ENCODE measurements at places on chromosomes 7 and 10. TPM values are rescaled to one million over a fixed set of nuclear protein-coding genes. Genes with fewer than 3 reads are reported as not detected.

Gene CABCOCO1
- 0.83 TPM for total RNA-seq

GRCh38 chr10:117462424-117462792 is 80.1 kb upstream of the EMX2 start:
- H3K27ac ChIP-seq = no peak overlapping the region
- no peaks in the 10 kb centered on the region for H3K36me3 ChIP-seq
- H3K4me3 ChIP-seq = no peak overlapping the region

Gene EN2
- total RNA-seq = not detected

DNA sequence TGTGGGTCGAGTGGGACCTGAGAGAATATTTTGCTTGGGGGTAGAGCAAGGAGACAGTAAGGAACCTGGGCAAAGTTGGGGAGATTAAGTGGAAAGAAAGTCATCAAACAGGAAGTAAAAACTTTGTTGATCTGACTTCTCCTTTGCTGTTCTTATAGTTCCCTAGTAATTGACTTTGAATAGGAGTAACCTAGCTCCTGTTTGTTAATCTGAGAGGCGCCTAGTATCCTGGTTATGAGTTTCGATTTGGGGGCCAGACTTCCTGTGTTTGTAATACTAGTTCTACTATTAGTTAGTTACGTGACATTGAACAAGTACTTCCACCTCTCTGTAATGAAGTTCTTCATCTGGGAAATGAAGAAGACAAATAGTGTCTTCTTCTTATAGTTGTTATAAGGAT is 99.1 kb downstream of the ZNF365 start:
- no peak overlapping the region for H3K4me3 ChIP-seq
- no peak overlapping the region for H3K27ac ChIP-seq
- H3K36me3 ChIP-seq = no peaks in the 10 kb centered on the region

Gene FBXL13
- total RNA-seq = 0.83 TPM

DNA sequence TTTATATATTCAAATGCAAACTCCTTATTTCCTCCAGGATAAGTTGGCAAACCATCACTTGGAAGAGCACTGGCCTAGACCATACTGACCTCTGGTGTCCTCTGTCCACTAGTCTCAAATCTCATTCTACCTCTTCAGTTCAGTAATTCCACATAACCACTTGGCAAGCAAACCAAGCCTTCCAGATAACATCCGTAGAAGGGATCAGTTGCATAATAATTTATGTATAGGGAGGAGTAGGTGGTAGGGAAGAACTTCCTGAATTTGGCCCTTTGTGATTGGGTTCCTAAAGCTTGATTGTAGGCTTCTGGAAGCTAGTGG is 55.0 kb downstream of the WAC start:
- H3K27ac ChIP-seq = peak overlapping the region; percentile 49
- no peak overlapping the region for H3K4me3 ChIP-seq
- H3K36me3 ChIP-seq = peaks cover 43% of the 10 kb centered on the region

- H3K4me3 ChIP-seq = no peak overlapping the region
- H3K36me3 ChIP-seq = no peaks in the 10 kb centered on the region
- H3K27me3 ChIP-seq = no peaks in the 10 kb centered on the region
- no peak overlapping the region for H3K27ac ChIP-seq
Measured at GRCh38 chr7:106693677-106694353, 32.9 kb upstream of the CCDC71L start.

Gene UCN3
- total RNA-seq = not detected

GRCh38 chr10:110349831-110350230 is 45.1 kb upstream of the SMNDC1 start:
- no peak overlapping the region for H3K27ac ChIP-seq
- H3K4me1 ChIP-seq = peaks cover 21% of the 10 kb centered on the region
- no peaks in the 10 kb centered on the region for H3K27me3 ChIP-seq
- no peak for DNase-seq

Gene PNLIPRP2
- not detected for total RNA-seq

DNA sequence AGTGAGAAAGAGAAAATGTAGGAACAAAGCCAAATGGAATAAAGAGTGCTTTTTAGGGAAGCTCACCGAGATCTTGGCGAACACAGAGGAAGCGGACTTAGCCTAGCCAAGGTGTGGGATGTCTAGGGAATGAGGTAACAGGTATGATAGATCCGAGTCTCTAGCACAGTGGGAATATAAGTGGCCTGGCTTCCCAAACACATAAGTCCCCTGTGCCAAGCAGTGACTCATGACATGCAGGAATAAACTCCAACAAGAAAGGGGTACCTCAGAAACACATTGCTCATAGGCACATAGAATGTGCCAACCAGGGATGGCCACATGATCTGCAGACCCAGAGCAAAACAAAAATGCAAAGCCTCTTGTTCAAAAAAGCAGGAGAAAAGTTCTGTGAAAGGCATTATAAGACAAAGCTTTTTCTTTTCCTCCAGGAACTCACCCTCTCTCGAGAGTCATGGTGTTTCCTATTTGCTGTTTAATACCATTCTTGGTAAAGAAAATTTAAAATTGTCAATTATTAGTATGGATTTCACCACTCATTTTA is 542.5 kb downstream of the GATA3 start:
- no peaks in the 10 kb centered on the region for H3K36me3 ChIP-seq
- H3K27ac ChIP-seq = no peak overlapping the region
- H3K4me3 ChIP-seq = no peak overlapping the region
- H3K4me1 ChIP-seq = no peaks in the 10 kb centered on the region
- H3K27me3 ChIP-seq = no peaks in the 10 kb centered on the region

GRCh38 chr7:14604606-14605005 is 297.9 kb downstream of the DGKB start:
- no peak for DNase-seq
- no peak overlapping the region for H3K27ac ChIP-seq
- no peak overlapping the region for H3K4me3 ChIP-seq

Gene TDRD1
- total RNA-seq = not detected

Gene ADAM8
- total RNA-seq = 8.9 TPM

GRCh38 chr7:117445206-117445605 is 17.9 kb upstream of the ASZ1 start:
- no peaks in the 10 kb centered on the region for H3K4me1 ChIP-seq
- H3K4me3 ChIP-seq = no peak overlapping the region
- no peak for DNase-seq
- H3K27ac ChIP-seq = no peak overlapping the region

GRCh38 chr7:29639886-29640595 is 76.4 kb downstream of the PRR15 start:
- DNase-seq = peak; percentile 77
- no peak overlapping the region for H3K4me3 ChIP-seq
- peaks cover 6% of the 10 kb centered on the region for H3K4me1 ChIP-seq
- H3K27me3 ChIP-seq = no peaks in the 10 kb centered on the region
- H3K27ac ChIP-seq = no peak overlapping the region
- H3K36me3 ChIP-seq = no peaks in the 10 kb centered on the region

Gene SLC39A12
- not detected for total RNA-seq

DNA sequence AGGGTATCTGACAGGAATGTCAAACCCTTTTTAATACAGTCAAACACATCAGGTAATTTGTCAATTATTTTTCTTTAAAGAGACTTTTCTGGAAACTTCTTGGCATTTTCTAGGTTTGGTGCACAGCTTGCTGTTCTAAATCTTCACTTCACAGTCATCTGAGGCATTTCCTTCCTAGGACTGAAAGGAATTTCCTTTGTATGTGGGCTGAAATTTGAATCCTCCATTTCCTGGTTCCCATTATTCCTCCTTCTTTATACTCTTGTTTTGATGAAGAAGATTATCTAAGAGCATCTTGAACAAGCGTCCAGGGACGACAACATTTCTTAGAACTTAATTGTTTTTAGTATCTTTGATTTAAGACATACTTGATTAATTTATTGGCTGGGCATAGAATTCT is 24.9 kb downstream of the CALD1 start:
- peaks cover 11% of the 10 kb centered on the region for H3K36me3 ChIP-seq
- no peak for DNase-seq
- H3K4me3 ChIP-seq = no peak overlapping the region
- peak overlapping the region; percentile 36 for H3K27ac ChIP-seq

GRCh38 chr7:13179775-13180523 is 492.5 kb downstream of the ARL4A start:
- H3K4me3 ChIP-seq = no peak overlapping the region
- no peak overlapping the region for H3K27ac ChIP-seq
- no peaks in the 10 kb centered on the region for H3K36me3 ChIP-seq
- no peak for DNase-seq
- H3K27me3 ChIP-seq = no peaks in the 10 kb centered on the region

Gene AGMO
- not detected for total RNA-seq

GRCh38 chr7:158710651-158711102 is 6.1 kb upstream of the NCAPG2 start:
- no peak overlapping the region for H3K4me3 ChIP-seq
- no peak overlapping the region for H3K27ac ChIP-seq
- DNase-seq = no peak
- no peaks in the 10 kb centered on the region for H3K36me3 ChIP-seq
- peaks cover 3% of the 10 kb centered on the region for H3K4me1 ChIP-seq
- H3K27me3 ChIP-seq = no peaks in the 10 kb centered on the region

Gene ORAI2
- 16.0 TPM for total RNA-seq

DNA sequence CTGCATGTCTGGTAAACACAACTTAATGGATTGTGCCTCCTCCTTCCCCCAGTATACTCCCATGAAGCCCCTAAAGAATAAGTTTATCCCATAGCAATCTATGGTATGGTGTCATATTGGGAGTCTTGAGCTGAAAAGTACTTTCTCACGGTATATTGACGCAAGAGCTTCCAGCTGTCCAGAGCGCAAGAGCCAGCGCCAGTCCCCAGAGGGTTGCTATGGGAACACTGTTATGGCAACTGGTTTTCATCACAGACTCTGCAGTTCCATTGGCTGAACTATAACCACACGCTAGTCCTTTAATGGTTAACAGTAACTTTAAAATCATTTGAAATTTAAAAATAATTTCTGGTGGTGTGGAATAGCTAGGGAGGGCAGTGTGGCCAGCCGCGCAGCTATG is 46.9 kb downstream of the PRPF18 start:
- H3K27ac ChIP-seq = peak overlapping the region; percentile 78
- H3K4me1 ChIP-seq = peaks cover 48% of the 10 kb centered on the region
- DNase-seq = no peak
- no peaks in the 10 kb centered on the region for H3K36me3 ChIP-seq
- no peak overlapping the region for H3K4me3 ChIP-seq
- no peaks in the 10 kb centered on the region for H3K27me3 ChIP-seq

DNA sequence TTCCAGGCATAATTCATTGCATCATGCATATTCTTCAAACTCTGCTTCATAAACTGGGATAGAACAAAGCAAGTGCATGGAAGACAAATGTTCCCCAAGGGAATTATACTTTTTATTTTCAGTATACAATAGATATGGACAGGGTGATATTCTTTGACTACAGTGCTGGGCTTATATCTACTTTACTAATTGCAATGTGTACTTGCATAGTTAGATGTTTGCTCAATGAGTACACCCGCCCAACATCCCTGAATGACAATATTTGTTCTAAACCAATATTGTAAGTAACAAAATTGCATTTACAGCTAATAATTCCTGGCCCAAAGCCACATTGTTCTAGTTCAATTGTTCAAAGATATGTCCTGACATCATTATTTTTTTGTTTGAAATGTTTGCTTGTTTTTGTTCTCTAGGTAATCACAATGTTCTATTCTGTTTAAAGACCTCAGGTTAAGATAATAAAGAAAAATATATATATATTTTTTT is 171.4 kb downstream of the PTN start:
- no peak overlapping the region for H3K27ac ChIP-seq
- H3K4me3 ChIP-seq = no peak overlapping the region
- no peaks in the 10 kb centered on the region for H3K27me3 ChIP-seq

- no peak overlapping the region for H3K4me3 ChIP-seq
- H3K27me3 ChIP-seq = no peaks in the 10 kb centered on the region
- no peaks in the 10 kb centered on the region for H3K4me1 ChIP-seq
- no peak overlapping the region for H3K27ac ChIP-seq
- no peak for DNase-seq
Measured at GRCh38 chr7:20532890-20533289, 82.6 kb upstream of the ABCB5 start.

- no peak overlapping the region for H3K27ac ChIP-seq
- no peaks in the 10 kb centered on the region for H3K27me3 ChIP-seq
- peaks cover 33% of the 10 kb centered on the region for H3K36me3 ChIP-seq
Measured at GRCh38 chr10:92550924-92551323, 23.0 kb downstream of the IDE start.

Gene PCLO
- 5.0 TPM for total RNA-seq

- H3K27me3 ChIP-seq = no peaks in the 10 kb centered on the region
- no peak for DNase-seq
- no peaks in the 10 kb centered on the region for H3K4me1 ChIP-seq
Measured at GRCh38 chr7:79868010-79868409, 266.6 kb upstream of the GNAI1 start.

DNA sequence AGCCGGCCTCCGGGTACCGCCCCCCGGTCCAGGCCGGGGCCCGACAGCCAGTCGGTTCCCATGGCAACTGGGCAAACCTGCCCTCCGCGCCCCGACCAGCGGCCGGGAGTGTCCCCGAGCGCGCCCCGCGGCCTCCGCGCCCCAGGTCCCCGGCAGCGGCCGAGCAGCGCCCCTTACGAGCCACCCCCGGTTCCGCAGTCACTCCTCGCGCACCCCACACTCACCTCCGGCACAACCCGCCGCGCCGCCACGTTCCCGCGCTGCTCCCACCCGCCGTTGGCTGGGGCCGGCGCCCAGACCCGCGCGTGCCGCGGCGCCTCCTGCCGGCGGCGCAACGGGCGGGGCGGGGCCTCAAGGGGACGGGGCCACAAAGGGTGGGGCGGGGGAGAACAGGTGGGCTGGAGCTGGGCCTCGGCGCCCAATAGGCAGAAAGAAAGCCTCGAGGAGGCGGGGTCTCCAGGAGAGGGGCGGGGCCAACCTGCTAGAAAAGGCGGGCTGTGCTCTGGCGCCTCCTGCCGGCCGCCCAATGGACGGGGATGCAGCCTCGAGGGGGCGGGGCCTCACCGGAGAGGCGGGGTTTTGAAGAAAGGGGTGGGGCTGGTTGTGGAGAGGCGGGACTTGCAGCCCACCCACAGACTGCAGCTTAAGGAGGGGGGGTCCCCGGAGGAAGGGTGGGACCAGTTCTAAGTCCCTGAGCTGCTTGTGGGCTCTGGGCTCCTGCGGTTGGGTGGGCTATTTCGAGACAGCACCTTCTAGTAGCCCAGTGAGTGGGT is at the start of gene RADIL:
Gene RADIL, minus strand, starts transcription at position 345 of the 773 bp plus-strand sequence. CDS start 5,577 bp downstream, outside the sequence.
- peak; percentile 97 for DNase-seq
- no peaks in the 10 kb centered on the region for H3K36me3 ChIP-seq
- peak within 1 kb of the TSS; percentile 78 for H3K4me3 ChIP-seq
- H3K27me3 ChIP-seq = no peaks in the 10 kb centered on the region
- peak within 1 kb of the TSS; percentile 79 for H3K27ac ChIP-seq

- DNase-seq = no peak
- H3K36me3 ChIP-seq = no peaks in the 10 kb centered on the region
- no peaks in the 10 kb centered on the region for H3K4me1 ChIP-seq
- H3K27ac ChIP-seq = no peak overlapping the region
Measured at GRCh38 chr7:138495485-138495884, 35.4 kb downstream of the TRIM24 start.

DNA sequence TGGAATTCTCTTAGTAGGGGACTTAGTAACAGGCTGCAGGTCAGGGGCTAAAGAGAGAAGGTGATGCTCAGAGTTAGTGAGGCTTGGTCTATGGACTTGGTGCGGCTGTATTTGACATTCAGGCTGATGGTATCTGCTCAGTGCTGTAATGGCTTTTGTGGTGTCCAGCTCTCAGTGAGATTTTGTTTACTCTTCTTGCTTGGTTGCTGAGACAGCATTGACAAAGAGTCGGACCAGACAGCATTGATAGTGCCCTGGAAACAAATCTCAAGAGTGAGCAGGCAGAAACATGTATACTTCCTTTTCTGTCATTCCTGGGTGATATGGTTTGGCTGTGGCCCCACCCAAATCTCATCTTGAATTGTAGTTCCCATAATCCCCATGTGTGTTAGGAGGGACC is 202.0 kb downstream of the STK31 start:
- H3K4me3 ChIP-seq = no peak overlapping the region
- H3K4me1 ChIP-seq = no peaks in the 10 kb centered on the region
- H3K27me3 ChIP-seq = no peaks in the 10 kb centered on the region
- DNase-seq = no peak
- H3K27ac ChIP-seq = no peak overlapping the region

Gene IL2RA
- total RNA-seq = 1.7 TPM

Gene RNF133
- total RNA-seq = 4.6 TPM

Data from esophagus muscularis mucosa (tissue), 4 donors.